ENCODE measurements at places on chromosomes 3 and 15. TPM values are rescaled to one million over a fixed set of nuclear protein-coding genes. Genes with fewer than 3 reads are reported as not detected.

The RAB6B gene
- 0.36 TPM for total RNA-seq

GRCh38 chr3:100151024-100151707 is 36.9 kb upstream of the FILIP1L start:
- peak; percentile 87 for DNase-seq

DNA sequence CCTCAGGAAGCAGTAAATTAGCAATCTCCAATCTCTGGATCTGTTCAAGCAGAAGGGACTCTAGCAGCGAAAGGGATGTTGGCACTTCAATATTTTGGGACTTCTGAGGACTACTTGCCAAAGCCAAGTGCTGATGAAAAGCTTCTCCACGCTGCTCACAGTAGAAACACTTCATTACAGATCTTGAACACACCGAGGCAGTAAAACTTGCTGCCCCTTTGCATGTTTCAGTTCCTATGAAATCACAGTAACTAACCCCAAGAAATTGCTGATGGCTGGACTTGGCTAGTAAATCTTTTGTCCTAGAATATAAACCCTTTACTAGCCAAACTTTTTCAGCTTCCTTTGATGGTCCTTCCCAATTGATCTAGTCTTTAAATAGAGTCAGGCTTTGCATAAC is 750.5 kb upstream of the GRM7 start:
- DNase-seq: no peak

GRCh38 chr15:72230197-72231065 is 559 bp downstream of the PKM start:
- peak; percentile 83 for DNase-seq

GRCh38 chr3:53721187-53722119 is 124.8 kb downstream of the CHDH start:
- peak; percentile 37 for DNase-seq

GRCh38 chr3:138747225-138747624 is 87.5 kb downstream of the PIK3CB start:
- no peak for DNase-seq
